ENCODE measurements at places on chromosomes 3 and 15. TPM values are rescaled to one million over a fixed set of nuclear protein-coding genes. Genes with fewer than 3 reads are reported as not detected.

Gene FANCD2OS
- not detected for total RNA-seq

Gene MFAP1
- total RNA-seq: 28.5 TPM

Gene OR5AC2
- total RNA-seq: not detected

Gene SLC22A13
- total RNA-seq: under 0.01 TPM

Gene MESP2
- 0.28 TPM for total RNA-seq

Gene TM6SF1
- total RNA-seq: 1.6 TPM

DNA sequence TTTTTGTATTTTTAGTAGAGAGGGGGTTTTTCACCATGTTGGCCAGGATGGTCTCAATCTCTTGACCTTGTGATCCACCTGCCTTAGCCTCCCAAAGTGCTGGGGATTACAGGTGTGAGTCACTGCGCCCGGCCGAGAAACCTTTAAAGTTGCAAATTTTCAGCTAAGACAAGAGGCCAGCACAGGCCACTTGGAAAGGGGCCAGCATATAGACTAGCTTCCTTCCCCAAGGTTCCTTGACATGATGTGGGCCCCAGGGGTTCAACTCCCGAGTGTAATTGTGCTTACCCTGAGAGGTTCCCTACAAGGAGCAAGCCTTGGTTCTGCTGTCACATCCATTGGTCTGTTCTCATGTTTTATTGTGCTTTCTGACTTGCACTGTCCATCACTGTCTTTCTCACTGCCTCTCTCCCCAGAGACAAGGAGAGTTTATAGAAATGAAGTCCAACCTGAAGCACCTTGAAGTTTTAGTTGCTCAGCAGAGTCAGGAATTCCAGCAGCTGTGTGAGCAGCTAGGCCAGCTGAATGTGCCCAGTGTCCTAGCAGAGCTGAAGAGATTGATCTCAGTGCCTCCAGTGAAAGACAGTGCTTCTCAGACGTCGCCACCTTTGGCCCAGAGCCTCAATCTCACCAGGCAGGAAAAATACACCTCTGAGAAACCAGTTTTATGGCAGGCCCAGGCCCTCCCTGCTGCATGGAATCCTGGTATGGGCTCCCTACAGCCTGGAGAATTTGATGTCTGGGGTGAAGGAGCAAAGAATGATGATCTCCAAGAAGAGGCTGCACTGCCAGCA lies 21.1 kb downstream of the C3orf62 start:
- DNase-seq: no peak

- no peak for DNase-seq
Observed at GRCh38 chr15:63370764-63371163, 10.9 kb downstream of the CA12 start.

DNA sequence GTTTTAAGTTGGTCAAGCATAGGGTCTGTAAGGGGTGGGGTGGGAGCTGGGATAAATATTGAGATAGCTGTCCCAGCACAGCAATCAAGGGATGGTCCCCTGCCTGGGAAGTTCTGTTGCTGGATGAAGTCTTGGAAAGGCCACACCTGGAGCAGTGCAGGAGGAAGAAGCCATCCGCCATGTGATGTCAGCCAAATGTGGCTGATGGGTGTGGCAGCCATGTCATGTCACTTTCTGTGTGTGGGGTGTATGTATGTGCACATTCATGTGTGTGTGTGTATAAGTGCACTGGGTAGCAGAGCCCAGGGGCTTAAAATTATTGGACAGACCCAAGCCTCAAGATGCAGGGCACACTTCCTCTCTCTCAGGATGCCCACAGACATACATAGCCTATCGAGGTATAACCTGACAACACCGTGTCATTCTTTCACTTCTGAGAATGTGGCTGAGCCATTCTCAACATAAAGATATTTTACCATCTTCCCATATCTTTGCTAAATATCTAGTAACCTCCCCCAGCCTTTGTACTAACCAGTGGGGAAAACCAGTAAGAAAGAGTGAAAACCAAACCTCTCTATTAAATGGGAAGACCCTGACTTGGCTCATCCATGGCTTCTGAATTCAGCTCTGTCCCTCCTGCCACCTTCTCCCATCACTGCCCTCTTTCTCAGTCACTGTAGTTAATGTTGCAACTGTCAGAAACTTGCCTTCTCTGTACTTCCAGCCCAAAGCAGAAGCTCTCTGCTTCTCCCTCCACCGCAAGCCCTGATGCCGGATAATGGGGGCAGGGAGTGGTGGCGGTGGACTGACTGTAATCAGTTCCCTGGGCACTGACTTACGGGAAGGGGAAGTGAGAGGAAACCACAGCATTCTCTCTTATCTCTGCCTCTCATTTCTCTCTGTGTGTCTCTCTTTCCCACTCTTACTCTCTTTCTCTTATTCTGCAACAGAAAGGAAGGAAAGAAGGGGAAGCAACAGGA lies 11.2 kb downstream of the TNFSF10 start:
- DNase-seq: no peak

DNA sequence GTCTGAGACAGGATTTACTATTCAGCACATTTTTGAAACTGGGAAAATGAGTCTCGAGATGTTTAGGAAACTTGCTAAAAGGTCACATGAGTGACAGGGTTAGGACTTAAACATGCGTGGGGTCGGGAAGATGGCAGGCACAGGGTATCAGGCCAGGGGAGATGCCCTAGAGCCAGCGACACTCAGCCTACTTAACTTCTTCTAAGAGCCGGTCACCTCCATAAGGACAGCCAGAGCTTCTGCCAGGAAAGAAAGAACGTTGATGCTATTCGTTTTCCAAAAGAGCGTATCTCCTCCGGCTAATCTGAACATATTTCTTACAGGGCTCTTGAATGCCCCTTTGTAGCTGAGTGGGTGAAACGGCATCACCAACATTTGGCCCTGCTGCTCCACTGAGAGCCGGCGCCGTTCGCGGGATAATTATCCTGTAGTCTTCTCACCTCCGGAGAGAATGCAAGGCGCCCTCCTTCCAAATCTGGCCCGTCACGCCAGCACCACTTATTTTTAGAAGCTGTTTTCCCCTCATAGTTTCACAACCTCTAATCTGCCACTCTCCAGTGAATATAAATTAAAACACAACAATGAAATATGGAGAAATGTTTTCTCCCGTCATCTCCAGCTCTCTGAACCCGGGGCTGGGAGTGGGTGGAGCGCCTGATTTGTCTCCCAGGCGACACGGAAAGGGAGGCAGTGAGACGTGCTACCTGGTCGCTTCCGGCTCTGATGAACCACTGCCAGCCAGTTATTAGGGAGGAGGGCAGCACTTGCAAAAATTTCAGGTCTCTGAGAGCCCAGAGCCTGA lies 58.5 kb downstream of the LIPC start:
- DNase-seq: no peak

- DNase-seq: peak; percentile 31
Observed at GRCh38 chr15:90686435-90687218, 30.5 kb upstream of the BLM start.

DNA sequence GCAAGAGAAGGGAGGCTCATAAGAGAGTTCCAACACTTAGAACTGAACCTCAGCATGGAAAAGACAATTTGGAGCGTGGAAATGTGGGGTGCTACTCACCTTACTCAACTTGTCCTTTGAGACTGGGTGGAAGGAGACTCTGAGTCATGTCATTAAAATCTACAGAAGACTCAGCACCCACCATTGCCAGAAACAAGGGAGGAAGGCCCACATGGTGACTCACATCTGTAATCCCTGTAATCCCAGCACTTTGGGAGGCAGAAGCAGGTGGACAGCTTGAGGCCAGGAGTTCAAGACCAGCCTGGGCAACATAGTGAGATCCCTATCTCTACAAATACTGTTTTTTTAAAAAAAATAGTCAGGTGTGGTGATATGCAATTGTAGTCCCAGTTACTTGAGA lies 161.9 kb upstream of the UBE3A start:
- DNase-seq: no peak

GRCh38 chr15:81288616-81289015 lies 35.3 kb downstream of the STARD5 start:
- no peak for DNase-seq

DNA sequence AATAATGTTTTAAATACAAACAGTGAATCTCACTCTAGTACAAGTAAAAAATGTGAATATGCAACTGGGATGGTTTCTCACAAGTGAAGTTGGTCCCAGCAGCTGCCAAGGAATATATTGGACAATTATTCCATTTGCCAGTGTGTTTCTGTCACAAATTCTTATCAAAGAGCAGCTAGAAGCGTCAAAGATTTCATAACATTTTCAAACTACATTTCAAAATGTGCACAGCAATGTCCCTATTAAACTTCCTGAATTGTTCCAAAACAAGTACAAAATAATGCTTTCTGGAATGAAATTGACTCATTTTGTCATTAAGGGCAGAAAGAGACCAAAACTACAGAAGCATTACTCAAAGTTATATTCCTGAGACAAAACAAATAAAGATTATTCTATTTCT lies 38.3 kb downstream of the GPR176 start:
- DNase-seq: no peak

DNA sequence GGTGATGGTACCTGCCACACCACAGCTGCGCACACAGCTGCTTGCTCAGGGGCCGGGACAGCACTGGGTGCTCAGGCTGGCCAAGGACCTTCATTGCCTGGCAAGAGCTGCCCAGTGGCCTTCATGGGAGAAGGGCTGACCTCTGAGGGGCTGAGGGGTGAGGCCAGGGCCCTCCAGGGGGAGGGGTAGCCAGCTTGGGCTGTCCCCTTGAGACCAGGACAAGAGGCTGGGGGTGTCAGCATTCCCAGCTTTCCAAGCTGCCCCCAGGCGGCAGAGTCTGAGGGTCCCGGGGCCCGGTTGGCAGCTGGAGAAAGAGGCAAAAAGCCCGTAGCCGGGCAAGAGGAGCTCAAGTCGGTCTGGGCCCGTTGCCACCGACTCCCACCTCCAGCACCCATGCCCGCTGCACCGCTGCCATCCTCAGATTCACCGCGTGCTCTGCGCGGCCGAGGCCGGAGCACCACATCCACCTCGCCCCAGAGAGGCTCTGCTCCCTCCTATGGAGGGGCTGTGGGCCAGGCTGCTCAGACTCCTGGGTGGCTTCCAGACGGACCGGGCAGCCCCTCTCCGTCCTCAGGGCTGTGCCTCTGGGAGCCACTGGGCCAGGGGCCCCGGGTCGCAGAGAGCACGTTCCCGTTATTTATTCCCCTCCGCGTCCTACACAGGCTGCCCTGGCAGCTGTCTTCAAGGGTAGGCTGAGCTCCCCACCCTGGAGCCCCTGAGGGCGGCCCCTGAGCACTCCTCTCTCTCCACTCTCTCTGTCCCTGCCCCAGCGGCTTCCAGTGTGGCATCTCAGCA lies 51.5 kb downstream of the PLXNA1 start:
- DNase-seq: no peak

GRCh38 chr15:50576166-50576565 lies 29.7 kb upstream of the USP50 start:
- DNase-seq: no peak

DNA sequence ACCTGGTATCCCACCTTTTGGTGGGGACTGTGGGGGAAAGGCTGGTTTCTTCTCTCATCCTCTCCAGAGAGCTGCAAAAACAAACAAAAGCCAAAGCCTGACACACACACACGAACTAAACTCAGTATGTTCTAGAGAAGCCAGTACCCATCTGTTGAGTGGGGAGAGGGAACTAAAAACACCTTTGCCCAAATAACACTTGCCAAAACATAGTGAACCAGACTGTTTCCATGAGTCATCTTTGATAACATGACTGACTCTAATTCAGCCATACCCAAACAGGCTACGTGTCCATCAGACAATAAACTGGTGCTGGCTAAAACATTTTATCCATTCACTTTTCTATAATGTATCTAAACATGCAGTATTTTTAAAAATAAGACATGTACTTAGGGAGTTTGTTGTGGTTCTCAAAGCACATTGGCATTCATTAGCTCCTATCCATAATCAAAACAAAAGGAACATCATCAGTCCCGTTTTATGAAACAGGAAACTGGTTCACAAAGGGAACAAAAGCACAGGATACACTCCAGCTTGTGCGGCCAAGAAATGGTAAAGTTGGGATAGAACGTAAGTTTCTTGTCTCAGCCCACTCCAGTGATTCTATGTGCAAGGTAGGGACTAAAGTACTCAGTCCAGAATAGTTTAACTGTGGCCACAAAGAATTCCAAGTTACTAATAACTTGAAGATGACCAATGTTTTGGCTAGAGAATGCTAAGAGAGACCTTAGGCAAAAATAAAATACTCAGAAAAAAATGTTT lies 16.1 kb downstream of the LYSMD2 start:
- peak; percentile 16 for DNase-seq

DNA sequence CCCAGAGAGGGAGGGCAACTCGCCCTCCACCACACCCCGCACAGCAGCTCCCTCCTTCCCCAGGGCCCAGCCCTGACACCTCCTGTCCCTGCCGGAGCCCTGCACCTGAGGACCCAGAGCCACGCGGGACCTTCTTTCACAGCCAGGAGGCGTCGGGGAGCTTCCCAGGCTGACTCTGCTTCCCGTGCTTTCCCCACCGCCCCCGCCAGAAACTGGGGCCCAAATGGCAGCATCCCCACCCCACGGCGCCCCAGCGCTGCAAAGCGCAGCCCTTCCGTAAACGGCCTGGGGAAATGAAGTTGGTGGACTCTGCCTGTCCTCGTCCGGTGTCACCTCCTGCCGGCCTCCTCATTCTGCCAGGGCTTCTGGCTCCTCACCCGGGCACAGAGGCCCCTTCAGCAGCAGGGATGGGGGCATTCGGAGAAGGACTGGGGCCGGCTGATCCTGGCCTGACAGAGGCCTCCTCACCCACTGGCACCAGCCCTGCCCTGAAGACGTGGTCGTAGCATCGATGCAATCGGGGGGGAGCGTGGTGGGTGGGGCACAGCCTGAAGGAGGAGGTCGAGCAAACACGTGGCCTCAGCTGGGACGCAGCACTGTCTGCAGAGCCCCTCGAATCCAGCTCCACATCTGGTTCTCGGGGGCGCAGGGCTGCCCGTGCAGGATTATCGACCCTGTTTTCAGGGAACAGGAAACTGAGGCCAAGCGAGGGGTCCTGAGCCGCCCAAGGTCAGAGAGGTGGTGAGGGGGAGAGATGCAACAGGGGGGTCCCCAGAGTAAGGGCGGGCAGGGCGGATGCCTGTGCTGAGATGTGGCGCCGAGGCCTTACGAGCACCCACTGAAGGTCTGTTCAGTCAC lies 235.4 kb downstream of the XXYLT1 start:
- DNase-seq: no peak

DNA sequence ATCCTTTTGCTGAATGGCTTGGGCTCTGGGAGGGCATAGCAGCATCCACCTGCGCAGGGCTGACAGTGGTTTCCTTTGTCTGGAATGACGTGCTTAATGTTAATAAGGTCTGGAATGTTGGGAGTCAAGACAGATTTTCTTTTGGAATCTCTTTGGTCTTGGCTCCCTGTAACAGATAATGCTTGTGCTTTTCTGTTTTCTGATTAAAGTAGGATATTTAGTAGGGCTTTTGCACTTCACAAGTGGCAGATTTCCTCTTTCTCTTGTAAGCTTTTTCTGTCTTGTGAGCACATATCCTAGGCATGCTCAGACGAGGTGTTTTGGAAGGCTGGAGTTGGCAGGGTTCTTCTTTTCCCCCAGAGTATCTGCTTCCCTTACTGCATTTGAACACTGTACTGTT lies 189.6 kb downstream of the GHSR start:
- peak; percentile 34 for DNase-seq

GRCh38 chr3:142180761-142181362 lies 31.5 kb upstream of the TFDP2 start:
- DNase-seq: peak; percentile 34

GRCh38 chr15:39589193-39589814 lies 8.4 kb downstream of the THBS1 start:
- DNase-seq: no peak

GRCh38 chr3:124174476-124174875 lies 182.6 kb upstream of the ROPN1 start:
- DNase-seq: no peak

- DNase-seq: peak; percentile 86
Observed at GRCh38 chr3:158160958-158161357, 51.1 kb downstream of the RSRC1 start.
